ENCODE measurements at places on chromosomes 3 and 15.

DNA sequence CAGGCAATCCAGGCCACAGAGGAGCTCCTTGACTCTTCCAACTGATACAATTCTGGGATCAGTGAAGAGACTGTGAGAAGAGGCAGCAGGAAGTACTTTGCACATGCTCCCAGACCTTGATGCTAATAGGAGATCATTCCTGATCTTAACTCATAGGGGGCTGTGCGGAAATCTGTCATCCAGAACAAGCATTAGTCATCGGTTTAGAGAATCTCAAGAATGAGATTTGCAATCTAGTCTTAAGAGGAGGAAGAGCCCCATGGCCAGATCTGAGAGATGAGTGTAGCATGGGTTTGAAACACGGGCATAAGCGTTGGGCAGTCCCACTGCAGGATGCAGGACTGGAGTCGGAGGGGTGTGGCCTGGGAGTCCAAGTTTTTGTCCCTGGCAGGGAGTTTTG lies 1081.1 kb downstream of the NAALADL2 start:
- no peak for DNase-seq

DNA sequence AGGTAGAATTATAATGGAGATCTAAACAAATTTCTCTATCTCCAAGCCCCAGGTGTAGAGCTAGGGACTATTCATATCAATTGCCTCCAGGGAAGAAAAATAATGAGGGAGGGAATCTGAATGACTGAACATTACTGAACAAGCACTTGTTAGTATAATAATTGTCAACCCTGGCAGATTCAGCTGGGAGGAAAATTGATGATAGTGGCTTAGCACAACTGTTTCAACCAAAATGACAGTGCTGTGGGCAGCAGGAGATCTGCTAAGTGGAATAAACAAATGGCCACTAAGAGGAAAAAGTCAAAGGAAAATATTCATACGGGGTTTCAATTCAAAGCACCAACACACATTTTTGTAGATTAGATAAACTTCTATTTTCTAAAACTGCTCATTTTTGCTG lies 294.9 kb upstream of the ZNF385D start:
- DNase-seq = no peak

GRCh38 chr3:150396956-150397550 lies 11.0 kb upstream of the TSC22D2 start:
- DNase-seq = no peak

DNA sequence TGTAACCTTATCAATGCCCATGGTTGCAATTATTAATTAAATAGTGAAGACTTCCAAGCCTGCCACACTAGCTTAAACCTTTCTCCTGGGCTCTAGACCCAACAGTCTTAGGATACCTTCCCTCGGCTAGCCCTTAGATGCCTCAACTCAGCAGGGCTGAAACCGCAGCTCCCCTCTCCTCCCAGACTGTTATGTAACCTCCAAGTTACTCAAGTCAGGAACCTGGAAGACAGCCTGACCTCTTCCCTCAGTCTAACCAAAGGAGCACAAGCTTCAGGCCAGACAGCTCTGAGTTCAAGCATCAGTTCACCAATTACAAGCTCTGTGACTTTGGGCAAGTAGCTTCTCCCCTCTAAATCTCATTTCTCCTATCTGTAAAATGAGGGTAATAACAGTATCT lies 70.5 kb upstream of the HACD2 start:
- no peak for DNase-seq

DNA sequence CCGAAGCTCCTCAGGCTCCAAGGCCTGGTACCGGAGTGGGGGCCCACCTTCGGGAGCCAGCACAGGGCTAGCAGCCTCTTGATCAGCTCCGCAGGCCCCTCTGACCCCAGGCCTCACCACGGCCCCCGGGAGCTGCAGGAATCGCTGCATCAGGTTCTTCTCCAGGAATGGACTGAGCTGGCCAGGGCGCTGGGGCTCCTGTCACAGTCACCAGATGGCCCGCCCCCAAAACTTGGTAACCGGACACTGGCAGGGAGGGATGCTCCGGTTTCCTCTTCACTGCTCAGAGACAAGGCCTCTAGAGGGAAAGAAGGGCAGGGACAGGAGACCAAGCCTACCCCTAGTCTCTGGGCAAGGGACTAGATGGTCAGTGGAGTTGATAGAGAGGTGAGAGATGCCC lies 9.9 kb downstream of the AP3B2 start:
- no peak for DNase-seq

GRCh38 chr15:77836121-77836692 lies 203.5 kb upstream of the LINGO1 start:
- DNase-seq = no peak

- DNase-seq = no peak
These were observed 45.7 kb downstream of the UBP1 start for GRCh38 chr3:33394403-33395054.

DNA sequence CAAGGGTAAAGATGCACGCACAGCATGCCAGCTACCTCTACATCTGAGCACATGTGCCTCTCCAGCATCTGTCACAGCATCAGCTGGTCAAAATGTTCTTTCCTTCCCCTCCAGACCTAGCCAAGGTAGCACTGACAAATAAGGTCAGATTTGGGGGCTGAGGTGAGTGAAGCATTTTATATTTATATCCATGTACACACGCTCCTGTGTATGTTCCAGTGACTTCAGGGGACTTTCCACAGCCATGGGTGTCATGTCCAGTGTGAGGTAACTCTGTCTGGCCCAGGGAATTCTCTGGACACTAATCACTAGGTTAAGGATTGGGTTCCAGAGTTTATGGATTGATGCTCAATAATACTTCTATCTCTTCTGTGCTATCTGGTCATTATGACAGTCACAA lies 165.2 kb upstream of the TP63 start:
- no peak for DNase-seq

GRCh38 chr3:89227634-89228033 lies 120.2 kb downstream of the EPHA3 start:
- no peak for DNase-seq

DNA sequence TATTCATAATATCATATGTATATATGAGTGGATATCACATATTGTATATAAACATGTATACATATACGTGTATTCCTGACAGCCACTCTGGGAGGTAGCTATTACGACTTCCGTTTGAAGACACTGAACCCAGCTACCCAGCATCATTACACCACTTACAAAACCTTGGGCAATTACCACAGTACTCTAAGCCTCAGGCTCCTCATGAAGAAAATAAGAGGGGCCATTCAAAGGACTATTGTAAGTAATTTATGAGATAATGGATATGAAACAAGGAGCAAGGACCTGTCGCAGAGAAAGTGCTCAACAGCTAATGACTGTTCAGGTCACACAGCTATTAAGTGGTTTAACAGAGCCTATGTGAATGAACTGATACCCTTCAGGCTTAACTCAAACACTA lies 52.4 kb downstream of the KCNMB2 start:
- no peak for DNase-seq

- DNase-seq = no peak
These were observed 1016.0 kb downstream of the MCTP2 start for GRCh38 chr15:95247071-95247984.

DNA sequence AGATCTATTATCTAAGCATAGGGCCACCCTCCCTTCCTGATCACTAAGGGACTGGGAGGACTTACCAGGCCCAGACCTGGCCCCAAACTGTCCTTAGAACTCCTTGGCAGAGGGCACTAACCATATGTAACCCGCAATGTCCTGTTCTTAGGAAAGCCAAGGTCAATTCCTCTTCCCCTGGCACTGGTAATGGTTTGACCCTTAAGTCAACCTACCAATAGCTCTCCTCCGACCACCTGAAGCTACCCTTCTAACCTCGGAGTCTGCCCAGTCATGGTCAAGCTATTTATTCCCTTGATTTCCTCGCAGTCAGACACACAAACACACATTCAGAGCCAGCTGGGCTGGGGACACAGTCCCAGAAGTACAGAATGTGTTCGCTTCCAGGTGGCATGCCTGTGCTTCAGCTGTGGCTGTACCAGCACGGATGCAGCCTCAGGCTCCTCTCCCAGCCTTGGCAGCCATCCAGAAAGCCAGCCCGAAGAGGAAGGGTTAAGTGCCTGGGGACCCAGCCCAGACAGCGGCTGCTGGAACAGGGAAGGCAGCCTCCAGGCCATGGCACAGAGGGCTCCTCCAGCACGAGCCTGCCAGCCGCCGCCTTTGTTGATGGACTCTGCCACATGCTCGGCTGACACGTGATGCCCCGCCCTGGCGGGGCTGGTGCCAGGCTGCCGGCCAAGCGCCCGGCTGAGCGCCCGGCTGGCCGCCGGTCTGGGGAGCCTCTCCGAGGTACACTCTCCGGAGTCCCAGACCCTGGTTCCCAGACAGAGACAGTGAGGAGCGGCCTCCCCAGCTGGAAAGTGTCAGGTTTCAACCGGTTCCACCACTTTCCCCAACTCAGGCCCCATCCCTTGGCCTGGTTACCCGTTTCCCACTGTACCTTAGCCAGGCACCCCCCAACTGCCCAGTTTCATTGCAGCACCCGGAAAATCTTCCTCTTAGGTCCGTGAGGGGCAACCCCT lies 5.5 kb downstream of the BMF start:
- no peak for DNase-seq

GRCh38 chr3:39264053-39264452 lies 15.8 kb downstream of the CX3CR1 start:
- no peak for DNase-seq

GRCh38 chr3:49785565-49786356 lies 581 bp downstream of the IP6K1 start:
- DNase-seq = no peak

GRCh38 chr15:60787837-60788691 lies 309.1 kb upstream of the ICE2 start:
- DNase-seq = no peak

DNA sequence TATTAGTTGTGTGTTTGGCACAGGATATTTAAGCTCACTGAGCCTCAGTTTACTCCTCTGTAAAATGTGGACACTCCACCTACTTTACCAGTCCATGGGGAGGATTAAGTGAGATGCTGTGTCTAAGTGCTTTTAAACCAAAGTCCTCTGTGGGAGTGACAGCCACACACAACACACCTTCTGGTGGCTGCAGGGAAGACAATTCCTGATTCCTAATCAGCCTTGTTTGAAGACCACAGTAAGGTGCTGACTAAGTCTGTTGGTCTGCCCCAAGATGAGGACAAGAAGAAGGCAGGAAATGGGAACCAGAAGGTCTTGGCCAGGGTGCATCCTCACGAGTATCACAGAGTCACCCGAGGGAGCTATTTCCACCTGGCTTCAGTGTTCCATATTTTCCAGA lies 52.3 kb downstream of the EPHB1 start:
- DNase-seq = no peak

DNA sequence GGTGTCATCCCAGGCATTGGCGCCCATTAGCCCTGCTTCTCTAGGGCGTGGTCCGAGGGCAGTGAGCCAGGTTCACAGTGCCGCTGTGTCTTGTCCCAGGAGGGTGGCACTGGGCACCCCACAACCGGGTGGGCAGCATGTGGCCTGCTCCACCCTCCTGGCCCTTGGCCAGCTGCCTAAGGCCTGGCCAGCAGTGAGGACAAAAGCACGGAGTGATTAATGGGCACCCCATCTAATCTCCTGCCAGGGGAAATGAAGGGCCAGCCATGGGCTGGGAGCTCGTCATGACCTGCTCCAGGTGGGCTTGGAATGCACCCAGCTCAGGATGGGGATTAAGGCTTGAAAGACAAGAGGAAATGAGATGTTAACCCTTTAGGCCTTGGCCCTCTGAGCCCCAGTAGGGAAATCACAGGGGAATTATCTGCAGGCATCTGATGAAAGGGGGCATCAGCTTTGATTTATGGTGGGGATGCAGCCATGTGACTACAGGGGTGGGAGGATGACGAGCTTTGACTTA lies 5.2 kb downstream of the THSD4 start:
- no peak for DNase-seq

GRCh38 chr3:102233881-102234280 lies 200.9 kb upstream of the ZPLD1 start:
- DNase-seq = no peak

All from central memory CD8-positive, alpha-beta T cell (primary cell).